ENCODE measurements at places on chromosomes 11 and 22. TPM values are rescaled to one million over a fixed set of nuclear protein-coding genes. Genes with fewer than 3 reads are reported as not detected.

The MYO7A gene
- polyA plus RNA-seq, result 0.30 TPM

The DDX25 gene
- polyA plus RNA-seq, result 67.1 TPM

The PARVG gene
- not detected for polyA plus RNA-seq

The GDPD4 gene
- not detected for polyA plus RNA-seq

The MAP6 gene
- 200 TPM for polyA plus RNA-seq

The PLEKHB1 gene
- polyA plus RNA-seq, result 0.40 TPM

The NOX4 gene
- 0.71 TPM for polyA plus RNA-seq

The GGT5 gene
- polyA plus RNA-seq, result 0.12 TPM

The FBLN1 gene
- 3.4 TPM for polyA plus RNA-seq

The MDK gene
- polyA plus RNA-seq, result 120 TPM

The OR6T1 gene
- not detected for polyA plus RNA-seq

The MS4A3 gene
- polyA plus RNA-seq, result not detected

The GGT1 gene
- polyA plus RNA-seq, result 6.4 TPM

The POU2F3 gene
- not detected for polyA plus RNA-seq

The CD151 gene
- 80.1 TPM for polyA plus RNA-seq

The OR51I2 gene
- not detected for polyA plus RNA-seq

The OR56A1 gene
- polyA plus RNA-seq, result not detected

The PRG2 gene
- not detected for polyA plus RNA-seq

The THY1 gene
- 98.3 TPM for polyA plus RNA-seq

The CCDC89 gene
- not detected for polyA plus RNA-seq

The OR6M1 gene
- not detected for polyA plus RNA-seq

The PNPLA5 gene
- polyA plus RNA-seq, result not detected

The TUB gene
- 130 TPM for polyA plus RNA-seq

The BCO2 gene
- 7.4 TPM for polyA plus RNA-seq

The GRIK4 gene
- 3.4 TPM for polyA plus RNA-seq

The KCNJ1 gene
- polyA plus RNA-seq, result 0.40 TPM

The MS4A15 gene
- polyA plus RNA-seq, result not detected

The SCN2B gene
- 1.1 TPM for polyA plus RNA-seq

The DGCR6 gene
- polyA plus RNA-seq, result 8.9 TPM

The EHBP1L1 gene
- polyA plus RNA-seq, result 18.3 TPM

The TMA7B gene
- not detected for polyA plus RNA-seq

The FOLH1 gene
- polyA plus RNA-seq, result not detected

The RAG2 gene
- not detected for polyA plus RNA-seq

The MUC5AC gene
- polyA plus RNA-seq, result not detected

The MGAT3 gene
- polyA plus RNA-seq, result 36.2 TPM

The ZNRF3 gene
- polyA plus RNA-seq, result 2.6 TPM

The TLCD5 gene
- 23.4 TPM for polyA plus RNA-seq

The INPP5J gene
- polyA plus RNA-seq, result 9.4 TPM

The E2F8 gene
- 0.07 TPM for polyA plus RNA-seq

The CD82 gene
- polyA plus RNA-seq, result 0.84 TPM

The APOA5 gene
- polyA plus RNA-seq, result not detected

The OR4D5 gene
- polyA plus RNA-seq, result not detected

The STK33 gene
- polyA plus RNA-seq, result 13.9 TPM

The DBX1 gene
- not detected for polyA plus RNA-seq

The MED15 gene
- polyA plus RNA-seq, result 17.9 TPM

The FOXRED2 gene
- 9.6 TPM for polyA plus RNA-seq

The FIBIN gene
- not detected for polyA plus RNA-seq

The GVQW3 gene
- polyA plus RNA-seq, result 24.0 TPM

Data from neural cell (in vitro differentiated cells).